Mucosa of gallbladder (tissue), 1 donor: ENCODE measurements at places on chromosomes 12 and 14. TPM values are rescaled to one million over a fixed set of nuclear protein-coding genes. Genes with fewer than 3 reads are reported as not detected.

- no peak for DNase-seq
These were observed 920.5 kb downstream of the NRXN3 start for GRCh38 chr14:79090641-79091180.

DNA sequence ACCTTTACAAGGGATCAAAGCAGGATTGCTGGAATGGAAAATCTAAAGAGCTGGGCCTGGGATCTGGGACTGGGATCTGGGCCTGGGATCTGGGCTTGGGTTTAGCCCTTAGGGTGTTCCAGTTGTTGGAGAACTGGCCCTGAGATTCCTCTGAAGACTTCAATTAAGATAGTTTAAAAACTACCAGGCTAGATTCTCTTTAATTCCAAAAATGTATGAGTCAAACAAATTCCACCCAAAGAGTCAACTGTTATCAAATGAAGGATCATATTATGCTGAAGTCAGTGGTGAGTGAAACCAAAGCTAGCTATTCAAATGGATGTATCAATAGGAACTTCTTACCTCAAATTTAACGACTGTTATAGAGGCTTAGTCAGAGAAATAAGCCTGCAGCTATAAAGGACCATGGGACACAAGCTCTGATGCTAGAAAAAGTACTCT lies 40.5 kb downstream of the LIMA1 start:
- no peak for DNase-seq

DNA sequence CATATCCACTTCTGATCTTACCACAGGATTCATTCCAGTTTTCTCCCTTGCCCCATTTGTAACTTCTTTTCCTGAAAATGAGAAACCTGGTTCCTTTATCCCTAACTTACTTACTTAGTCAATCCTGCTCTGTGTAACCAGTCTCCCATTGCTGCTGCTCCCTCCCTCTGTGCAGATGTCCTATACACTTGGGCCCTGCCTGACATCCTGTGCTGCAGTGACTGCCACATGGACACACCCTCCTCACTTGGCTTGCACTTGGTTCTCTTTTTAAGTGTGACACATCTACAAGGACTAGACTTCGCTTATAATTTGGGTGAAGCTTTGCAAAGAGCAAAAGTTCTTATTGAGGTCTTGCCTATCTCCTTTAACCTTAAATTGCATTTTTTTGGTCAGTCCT lies 51.4 kb downstream of the FGD4 start:
- no peak for DNase-seq

- peak; percentile 26 for DNase-seq
These were observed 4.9 kb upstream of the LRIG3 start for GRCh38 chr12:58925111-58925611.

Gene TDRD9
- 8.7 TPM for total RNA-seq

Gene SLC4A8
- 2.6 TPM for total RNA-seq

Gene ARMH4
- 10.0 TPM for total RNA-seq

Gene WNT5B
- 7.3 TPM for total RNA-seq

Gene OTOGL
- total RNA-seq, result 0.20 TPM
